Fibroblast of villous mesenchyme (primary cell): ENCODE measurements at places on chromosomes 7 and 10.

- no peak for DNase-seq
Observed at GRCh38 chr7:41447450-41448042, 255.3 kb downstream of the INHBA start.

- peak; percentile 100 for DNase-seq
Observed at GRCh38 chr7:95608359-95609173, 12.2 kb upstream of the PDK4 start.

- no peak for DNase-seq
Observed at GRCh38 chr7:149558149-149558861, 60.7 kb upstream of the ZNF746 start.

DNA sequence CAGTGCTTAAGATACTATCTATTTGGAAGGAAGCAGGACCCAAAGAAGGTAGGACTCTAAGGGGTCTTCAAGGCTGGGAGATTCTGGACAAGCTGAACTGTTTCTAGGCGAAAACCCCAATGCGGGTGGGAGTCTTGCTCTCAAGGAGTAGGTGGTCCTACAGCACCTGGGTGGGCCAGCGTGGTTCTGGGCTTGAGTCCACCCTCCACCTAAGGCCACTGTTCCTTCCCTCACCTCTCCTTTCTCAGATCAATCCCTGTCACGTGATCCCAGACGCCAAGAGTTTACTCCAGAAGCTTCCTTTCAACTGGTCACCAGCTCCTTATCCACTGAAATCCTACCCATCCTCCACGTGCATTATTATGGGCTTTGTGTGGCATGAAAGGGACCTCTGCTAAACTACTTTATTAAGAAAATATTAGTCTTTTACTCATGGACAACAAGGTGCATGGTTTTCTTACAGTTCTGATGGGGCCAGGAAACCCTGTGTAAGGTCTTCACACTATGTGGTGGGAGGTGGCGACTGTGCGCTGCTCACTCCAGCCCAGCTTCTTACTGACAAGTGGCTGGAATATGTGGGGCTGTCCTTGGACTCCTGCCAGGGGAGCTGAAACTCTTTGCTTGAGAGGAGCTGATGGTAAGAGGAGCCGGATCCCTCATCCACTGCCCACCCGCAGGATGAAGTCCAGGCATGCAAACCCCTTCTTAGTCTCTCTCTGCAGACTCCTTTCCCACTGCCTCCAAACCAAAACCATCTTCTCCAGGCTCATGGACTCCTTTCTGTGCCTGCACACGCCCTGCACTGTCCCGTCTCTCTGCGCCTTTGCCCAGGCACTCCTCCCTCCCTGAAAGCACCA is 1.6 kb downstream of the ZNF746 start:
- DNase-seq: peak; percentile 84

DNA sequence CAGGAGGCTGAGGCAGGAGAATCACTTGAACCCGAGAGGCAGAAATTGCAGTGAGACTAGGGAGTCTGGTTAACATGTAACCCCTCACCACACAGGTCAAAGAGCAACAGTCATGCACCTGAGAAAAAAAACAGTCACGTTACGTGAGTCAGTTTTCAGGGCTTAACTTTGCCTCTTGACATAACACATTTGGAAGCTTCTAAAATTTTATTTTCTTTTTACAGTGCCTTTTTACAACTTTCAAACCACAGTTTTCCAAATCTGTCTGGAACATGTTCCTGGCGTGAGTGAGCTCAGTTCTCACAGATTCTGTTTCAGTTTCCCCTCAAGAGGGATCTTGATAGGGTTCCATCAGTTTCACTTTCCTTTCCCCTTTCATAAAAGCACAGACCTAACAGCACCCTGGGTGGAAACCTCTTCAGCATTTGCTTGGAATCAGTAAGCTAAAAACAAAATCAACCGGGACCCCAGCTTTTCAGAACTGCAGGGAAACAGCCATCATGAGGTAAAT is 4.4 kb downstream of the IFIT3 start:
- peak; percentile 97 for DNase-seq

DNA sequence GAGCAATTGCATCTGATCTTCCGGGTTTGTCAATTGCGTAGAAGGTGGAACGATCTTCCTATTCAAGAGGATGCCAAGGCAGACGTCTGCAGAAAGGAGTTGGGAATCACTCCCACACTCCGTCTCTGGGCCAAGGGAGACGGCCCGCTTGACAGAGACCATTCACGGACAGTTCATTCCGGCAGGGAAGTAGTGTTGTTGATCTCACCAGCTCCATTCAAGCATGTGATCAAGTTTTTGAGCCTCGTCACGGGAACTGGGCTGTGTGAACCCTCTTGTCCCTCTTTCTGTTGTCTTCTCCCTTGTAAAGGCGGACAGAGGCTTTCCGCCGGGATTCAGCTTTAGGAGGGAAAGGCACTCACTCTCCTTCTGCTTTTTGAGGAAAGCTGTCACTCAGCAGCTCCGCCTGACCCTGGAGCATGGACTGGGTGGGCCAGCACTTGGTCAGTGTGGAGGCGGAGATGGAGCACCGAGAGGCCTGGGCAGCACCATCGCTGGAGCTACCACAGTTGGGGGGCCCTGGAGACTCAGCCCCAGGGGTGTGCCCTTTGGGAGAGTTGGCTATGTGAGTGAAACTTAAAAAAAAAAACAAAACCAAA is 44.9 kb downstream of the SPDYE5 start:
- no peak for DNase-seq

DNA sequence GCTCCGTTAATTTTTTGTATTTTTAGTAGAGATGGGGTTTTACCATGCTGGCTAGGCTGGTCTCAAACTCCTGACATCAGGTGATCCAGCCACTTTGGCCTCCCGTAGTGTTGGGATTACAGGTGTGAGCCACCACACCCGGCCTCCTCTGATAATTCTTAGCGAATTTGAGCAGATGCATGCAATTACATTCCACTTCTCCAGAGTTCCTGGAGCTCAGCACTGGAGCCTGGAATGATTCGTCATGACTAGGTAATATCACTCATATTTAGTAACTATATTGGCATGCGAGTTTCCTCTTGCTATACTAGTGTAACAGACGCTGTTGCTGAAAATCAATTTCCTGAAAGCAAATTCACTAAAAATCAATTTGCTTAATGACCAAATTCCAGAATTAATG is 86.8 kb downstream of the MKX start:
- DNase-seq: no peak

- no peak for DNase-seq
Observed at GRCh38 chr7:154912871-154913637, 89.9 kb downstream of the PAXIP1 start.

- DNase-seq: no peak
Observed at GRCh38 chr7:130867581-130868136, 133.7 kb upstream of the KLF14 start.

DNA sequence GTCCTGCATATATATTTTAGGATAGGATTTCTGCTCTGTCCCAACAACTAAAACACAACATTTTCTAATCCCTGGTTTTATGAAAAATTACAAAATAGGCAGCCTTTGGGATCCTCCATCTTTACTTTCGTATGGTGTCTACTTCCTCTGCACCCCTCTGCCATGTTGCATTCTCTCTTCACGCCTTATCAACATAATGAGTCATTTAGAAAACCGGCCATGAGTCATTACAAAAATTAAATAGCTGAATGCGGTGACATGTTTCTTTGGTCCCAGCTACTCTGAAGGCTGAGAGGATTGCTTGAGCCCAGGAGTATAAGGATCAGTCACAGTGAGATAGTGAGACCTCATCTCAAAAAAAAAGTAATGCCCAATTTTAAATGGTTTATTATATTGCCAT is 148.1 kb upstream of the CELF2 start:
- no peak for DNase-seq

- DNase-seq: no peak
Observed at GRCh38 chr7:32048970-32049491, 21.2 kb downstream of the PDE1C start.

GRCh38 chr10:64040781-64041180 is 519.6 kb downstream of the REEP3 start:
- no peak for DNase-seq

DNA sequence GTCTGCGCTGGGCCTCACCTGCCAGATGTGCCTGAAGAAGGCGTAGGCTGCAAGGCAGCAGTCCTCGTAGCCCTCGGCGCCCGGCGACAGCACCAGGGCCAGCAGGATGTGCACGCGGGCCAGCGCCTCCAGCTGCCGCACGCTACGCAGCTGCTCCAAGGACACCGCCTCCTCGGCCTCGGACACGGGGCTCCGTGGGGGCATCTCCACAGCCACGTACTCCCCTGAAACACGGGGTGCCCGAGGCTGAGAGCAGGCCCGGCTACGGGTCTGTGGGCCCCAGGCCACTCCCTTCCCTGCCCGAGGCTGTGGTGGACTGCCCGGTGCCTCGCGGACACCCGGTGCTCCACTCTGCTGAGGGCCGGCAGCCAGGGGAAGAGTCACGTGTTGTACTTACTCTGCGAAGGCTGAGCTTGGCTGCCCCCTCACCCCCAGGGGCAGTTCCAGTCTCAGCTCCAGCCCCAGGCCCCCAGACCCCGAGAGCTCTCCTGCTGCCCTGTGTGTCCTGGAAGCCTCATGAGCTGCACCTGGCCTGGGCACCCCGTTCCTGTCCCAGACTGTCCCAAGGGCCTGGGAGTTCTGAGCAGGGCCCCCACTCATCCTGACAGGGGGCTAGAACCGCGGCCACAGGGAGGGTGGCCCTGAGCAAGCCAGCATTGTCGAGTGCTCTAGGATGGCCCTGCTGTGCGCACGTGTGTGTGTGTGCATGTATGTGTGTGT is 62.8 kb downstream of the CFAP46 start:
- DNase-seq: no peak

- no peak for DNase-seq
Observed at GRCh38 chr10:105494944-105495343, 853.9 kb downstream of the SORCS3 start.

- DNase-seq: no peak
Observed at GRCh38 chr10:126849646-126850045, 55.6 kb upstream of the DOCK1 start.

DNA sequence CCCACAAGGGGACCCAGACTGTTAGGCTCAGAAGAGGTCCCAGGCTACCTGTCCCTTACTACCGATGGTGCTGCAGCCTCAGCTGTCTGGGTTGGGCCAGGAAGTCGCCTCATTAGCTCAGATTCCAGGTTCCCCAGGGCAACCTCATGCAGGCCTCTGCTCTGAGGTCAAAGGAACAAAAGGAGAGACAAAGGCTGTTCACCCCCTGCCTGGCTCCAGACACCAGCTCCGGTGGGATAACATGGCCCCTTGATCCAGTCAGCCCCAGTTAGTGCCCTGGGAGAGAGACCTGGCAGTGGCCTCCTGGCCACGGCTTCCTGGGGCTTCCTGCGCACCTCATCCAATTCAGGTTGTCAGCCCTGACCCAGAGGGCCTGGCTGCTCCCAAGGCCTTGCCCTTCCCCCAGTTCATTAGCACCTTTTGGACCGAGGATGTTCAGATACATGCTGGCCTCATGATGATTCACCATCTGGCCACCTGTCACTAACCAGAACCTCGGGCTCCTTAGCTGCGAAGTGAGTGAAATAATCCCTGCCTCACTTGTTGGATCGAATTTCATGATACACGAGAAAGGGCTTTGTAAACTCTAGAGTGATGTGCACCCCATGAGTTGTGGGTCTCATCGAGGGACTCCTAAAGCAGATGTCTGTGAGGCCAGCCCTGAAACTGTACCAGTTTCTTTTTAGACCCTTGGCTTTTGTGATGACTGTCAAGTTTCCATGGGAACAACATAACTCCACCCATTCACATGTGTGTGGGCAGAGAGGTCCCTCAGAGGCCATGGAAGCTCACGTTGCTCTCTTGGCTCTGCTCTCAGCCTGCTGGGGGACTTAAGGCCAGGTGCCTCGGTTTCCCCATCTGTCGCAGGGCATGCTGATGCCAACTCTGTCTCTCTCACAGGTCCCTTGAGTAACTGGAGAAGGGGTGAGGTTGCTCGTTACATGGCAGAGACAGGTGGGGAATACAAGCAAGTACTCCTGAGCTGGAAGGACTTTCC is 79.5 kb upstream of the PCBD1 start:
- DNase-seq: no peak
